ENCODE measurements at places on chromosomes 6 and 20.

GRCh38 chr6:98487612-98488011, 346.8 kb upstream of the POU3F2 start:
- DNase-seq = no peak

DNA sequence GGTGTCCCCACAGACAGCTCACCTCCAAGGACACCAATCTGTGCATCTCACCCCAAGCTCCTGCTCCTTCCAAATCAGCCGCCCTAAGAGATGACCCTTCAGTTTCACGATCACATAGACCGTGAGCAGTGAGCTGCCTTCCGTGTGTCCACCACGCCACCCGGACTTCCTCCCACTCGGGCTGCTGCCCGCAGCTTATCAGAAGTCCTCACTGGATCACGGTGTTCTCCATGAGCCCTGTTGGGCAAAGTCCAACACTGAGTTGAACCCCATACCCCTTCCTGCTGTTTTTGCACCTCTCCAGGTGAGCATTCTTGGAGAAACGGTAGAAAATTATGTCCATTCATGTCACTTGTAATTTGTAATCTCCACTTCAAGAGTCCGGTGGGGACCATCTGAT, 234.4 kb downstream of the SMOC2 start:
- DNase-seq = no peak

DNA sequence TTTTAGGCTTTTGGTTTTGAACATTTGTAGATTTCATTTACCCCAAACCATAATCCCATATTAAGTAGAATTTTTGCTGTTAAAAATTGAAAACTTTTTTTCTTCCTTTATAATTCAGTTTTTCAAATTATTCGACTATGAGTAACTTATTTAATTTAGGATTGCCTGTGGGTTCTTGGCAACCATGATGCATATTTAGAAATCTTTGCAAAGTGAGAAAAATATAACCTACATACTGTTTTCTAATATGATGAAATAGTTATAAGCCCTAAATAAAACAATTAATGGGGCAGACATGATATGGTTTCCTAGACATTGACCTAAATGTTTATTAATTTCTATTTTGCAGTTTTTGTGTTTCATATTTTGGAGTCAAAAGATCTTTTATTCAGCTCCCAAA, 23.6 kb downstream of the NEDD9 start:
- DNase-seq = no peak

DNA sequence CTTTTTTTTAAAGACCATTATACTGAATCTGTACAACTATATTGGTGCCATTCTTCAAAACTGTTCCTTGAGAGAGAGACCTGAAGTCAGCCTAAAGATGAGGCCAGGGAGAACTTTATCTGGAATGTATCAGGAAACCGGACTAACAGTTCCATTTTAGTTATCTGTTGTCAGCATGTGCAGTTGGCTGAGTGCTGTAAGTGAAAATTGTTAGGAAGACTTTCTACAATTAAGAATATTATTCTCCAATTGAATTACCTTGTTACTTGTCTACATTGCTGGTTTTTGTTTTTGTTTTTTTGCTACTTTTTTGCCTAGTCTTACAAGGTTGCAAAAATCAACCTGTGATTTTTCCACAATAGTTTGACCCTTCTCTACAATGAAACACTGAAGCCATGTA, 7.5 kb downstream of the CEP57L1 start:
- no peak for DNase-seq

DNA sequence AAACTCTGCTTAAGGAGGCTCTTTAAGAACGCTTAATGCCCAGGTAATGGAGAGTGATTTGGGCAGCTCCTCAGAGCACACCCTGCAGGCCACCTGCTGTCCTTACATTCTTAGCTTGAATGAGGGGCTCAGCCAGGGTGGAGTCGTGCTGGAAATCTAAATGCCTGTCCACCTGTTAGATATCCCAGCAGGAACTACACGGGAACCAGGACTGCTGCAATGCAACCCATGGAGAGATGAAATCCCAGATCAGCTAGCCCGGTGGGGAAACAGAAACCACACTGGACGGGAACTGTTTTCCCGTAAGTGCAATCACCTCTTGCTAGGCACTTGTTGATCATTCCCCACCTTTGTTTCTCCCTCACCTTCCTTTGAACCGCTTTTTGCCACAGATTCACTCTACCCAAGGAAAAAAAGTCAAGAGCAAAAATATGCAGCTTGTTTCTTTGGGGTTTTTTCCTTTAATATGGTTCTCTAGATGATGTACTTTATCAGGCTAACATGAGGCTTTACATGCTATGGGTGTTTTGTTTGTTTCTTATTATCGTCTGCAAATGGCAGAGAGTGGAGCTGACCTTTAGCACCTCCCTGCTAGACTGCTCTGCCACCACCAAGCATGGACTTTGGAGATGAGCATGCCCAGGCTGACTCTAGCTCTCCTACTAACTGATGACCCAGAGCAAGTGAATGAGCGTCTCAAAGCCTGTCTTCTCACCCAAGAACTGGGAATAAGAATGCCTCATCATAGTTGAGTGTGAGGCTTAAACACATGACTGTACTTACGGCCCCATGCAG, 125.9 kb upstream of the TNFAIP3 start:
- no peak for DNase-seq

- DNase-seq = no peak
These were observed 7.3 kb downstream of the OARD1 start for GRCh38 chr6:41064841-41065240.

- no peak for DNase-seq
These were observed 85.7 kb downstream of the DST start for GRCh38 chr6:56556751-56557540.

DNA sequence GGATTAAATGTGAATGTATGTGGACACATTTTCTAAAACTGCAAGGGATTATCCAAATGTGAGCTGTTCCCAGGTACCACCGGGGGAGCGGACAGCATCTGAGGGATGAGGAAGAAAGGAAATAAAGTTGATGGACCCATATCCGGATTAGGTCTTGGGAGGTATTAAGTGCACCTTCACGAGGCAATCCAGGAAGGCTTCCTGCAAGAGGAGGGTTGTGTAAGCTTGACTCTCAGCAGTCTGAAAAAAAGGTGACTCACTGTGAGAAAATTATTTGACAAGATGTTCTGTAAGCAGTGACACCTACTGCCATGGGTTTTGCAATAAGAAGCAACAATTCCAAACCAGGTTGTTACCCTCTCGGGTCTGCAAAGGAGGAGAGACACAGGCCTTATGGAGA, 55.0 kb upstream of the LRFN2 start:
- DNase-seq = no peak

- DNase-seq = no peak
These were observed 267.5 kb downstream of the SMOC2 start for GRCh38 chr6:168708526-168708925.

DNA sequence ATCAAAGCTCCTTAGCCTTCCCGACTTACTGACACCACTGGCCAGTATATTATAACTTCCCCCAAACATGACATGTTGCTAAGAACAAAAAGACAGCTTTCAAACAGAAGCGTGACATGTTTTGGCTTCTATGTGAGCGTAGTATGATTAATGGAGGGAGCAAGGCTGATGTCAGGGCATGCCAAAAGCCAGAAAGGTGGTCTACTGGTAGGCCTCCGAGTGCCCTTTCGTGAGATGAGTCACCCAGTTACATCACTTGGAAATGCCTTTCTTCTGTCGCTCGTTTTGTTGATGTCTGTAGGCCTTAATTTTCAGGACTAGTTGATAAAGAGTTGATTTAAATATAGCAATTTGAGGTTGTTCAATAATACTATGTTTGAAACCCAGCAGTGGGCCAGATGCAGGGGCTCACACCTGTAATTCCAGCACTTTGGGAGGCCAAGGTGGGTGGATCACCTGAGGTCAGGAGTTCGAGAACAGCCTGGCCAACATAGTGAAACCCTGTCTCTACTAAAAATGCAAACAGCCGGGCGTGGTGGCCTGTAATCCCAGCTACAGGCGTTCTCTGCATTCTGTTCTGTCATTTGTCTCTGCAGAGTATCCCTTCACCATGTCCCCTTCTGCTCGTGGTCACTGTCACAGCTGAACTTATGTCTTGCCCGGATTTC, 53.3 kb downstream of the CNKSR3 start:
- DNase-seq = no peak

DNA sequence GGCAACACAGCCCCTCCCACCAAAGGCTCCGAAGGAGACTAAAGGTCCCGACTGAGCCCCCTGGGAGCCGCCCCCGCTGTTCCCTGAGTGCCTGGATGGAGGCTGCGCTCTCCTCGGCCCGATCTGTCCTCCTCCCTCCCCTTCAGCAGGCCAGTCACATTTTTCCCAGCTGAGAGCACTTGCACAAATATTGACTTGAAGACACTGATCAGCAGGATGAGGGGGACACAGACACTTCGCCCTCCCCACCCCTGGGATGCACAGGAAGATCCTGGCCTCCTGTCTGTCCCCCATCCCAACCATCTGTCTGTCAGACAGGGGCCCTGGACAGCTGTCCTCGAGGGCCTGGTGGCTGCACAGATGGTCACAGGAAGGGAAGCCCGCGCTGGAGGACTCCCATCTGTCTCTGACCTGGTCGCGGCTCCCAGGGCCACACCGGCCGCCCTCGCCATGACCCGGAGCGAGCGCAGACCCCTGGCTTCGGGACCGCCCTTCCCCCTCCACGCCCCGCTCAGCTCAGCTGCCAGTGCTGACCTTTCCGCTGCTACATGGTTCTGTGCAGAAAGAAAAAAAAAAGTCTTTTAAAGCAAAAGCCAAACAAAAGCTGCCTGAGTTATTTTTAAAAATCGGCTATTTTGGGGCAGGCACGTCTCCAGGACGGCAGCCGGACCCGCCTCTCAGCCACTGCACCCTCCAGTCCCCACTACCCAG, 11.1 kb downstream of the LAMA5 start:
- no peak for DNase-seq

DNA sequence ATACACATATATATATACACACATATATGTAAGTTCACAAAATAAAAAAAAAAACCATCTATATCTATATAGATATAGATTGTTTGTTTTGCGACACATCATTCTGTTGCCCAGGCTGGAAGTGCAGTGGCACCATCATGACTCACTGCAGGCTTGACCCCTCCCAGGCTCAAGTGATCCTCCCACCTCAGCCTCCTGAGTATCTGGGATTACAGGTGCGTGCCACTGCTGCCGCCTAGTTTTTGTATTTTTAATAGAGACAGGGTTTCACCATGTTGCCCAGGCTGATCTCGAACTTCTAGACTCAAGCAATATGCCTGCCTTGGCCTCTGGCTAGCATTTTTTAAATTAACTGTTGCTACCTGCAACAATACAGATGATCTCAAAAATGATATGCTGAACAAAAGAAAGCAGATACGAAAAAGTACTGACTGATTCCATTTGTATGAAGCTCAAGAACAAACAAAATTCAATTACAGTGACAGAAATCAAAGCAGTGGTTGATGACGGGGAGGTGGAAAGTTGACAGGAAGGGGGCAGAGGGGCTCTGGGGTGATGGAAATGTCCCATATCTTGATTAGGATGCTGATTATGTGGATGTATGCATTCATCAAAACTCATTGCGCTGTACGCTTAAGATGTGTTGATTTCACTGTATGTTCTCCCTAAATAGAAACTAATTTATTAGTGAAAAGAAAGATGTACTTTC, 49.6 kb downstream of the ATXN1 start:
- peak; percentile 12 for DNase-seq

GRCh38 chr6:164377348-164377918, 932.0 kb downstream of the C6orf118 start:
- DNase-seq = no peak

DNA sequence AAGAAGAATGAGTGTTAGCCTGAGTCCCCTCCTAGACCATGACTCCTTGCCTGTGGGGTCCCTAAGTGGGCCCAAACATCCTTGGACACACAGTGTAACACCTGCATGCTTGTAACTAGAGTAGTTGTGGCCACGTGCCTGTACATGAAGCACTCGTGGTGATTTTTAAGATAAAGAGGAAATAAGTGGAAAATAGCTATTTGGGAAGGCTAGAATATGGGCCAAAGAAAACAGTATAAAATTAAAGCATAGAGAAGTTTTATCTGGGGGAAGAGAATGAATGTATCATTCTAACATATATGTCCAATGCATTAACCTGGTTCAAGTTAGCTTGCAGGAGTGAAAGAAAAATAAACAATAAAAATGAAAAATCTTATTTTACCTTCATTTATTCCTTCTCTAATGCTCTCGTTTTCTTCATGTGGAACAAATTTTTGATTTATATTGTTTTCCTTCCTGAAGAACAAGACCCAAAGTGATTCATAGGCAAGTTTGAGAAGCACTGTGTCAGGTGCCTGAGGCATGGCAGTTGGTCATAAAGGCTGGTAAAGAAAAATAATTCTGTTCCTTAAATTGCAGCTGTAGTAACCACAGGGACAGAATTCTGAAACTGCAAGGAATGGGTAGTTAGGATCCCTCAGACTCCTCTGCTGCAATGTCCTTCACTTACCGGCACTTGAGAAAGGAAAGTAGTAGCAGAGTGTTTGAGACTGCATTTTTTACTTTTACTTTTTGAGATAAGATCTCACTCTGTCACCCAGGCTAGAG, 8.5 kb upstream of the CST3 start:
- no peak for DNase-seq

DNA sequence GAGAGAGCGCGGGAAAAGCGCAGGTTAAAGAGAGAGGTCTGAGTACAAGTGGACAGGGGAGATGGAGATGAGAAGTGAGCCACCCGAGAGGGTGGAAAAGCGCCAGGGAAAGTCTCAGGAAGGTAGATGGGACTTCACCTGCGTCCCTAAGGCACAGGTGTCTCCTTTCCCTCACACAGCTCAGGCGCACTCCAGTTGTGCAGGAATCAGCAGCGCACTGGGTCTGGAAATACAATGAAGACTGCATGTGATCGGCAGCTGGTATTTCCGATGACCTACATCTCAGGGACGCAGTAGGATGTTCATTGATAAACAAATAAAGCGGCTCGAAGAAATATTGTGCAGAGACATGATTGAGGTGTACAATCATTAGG, 432 bp upstream of the KHDRBS2 start:
- DNase-seq = no peak

GRCh38 chr6:106710580-106710979, 81.2 kb downstream of the QRSL1 start:
- DNase-seq = no peak

GRCh38 chr6:34667481-34668238, 28.9 kb downstream of the ILRUN start:
- DNase-seq = no peak

GRCh38 chr20:13991311-13991710, 897 bp upstream of the SEL1L2 start:
- DNase-seq = no peak

- no peak for DNase-seq
These were observed 624.7 kb downstream of the UTRN start for GRCh38 chr6:144909753-144910285.

GRCh38 chr6:137258170-137258569, 39.0 kb upstream of the IFNGR1 start:
- no peak for DNase-seq

- no peak for DNase-seq
These were observed 28.2 kb downstream of the ZNF337 start for GRCh38 chr20:25668446-25668845.

- DNase-seq = no peak
These were observed 97.5 kb upstream of the TMEM30A start for GRCh38 chr6:75381877-75382633.

- no peak for DNase-seq
These were observed 17.9 kb downstream of the SH3BGRL2 start for GRCh38 chr6:79649016-79649415.

GRCh38 chr6:109701221-109701620, 10.1 kb downstream of the FIG4 start:
- no peak for DNase-seq
